ENCODE measurements at places on chromosomes 5 and 9.

DNA sequence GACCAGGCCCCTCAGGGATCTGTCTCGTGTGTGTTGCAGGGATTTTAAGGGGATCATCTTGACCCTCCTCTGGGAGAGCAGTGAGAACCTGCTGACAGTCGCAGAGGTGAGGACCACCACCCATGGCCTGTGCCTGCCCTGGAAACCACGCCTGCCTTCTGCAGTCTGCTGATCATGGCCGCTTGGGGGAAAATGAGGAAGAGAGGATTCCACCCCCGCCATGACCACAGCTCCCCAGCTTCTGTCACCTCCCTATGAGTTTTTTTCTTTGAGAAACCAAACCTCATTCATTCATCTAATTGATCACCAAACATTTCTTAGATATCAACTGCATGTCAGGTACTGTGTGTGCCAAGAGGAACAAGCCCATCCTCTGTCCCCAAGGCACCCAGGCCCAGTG is 46.3 kb upstream of the TDRD7 start:
- DNase-seq, result no peak

GRCh38 chr5:132773114-132773513 is 3.9 kb downstream of the SEPTIN8 start:
- DNase-seq, result no peak

GRCh38 chr5:123809594-123810221 is 297.7 kb downstream of the CSNK1G3 start:
- no peak for DNase-seq

- no peak for DNase-seq
These were observed 10.8 kb downstream of the FIBCD1 start for GRCh38 chr9:130927995-130928900.

DNA sequence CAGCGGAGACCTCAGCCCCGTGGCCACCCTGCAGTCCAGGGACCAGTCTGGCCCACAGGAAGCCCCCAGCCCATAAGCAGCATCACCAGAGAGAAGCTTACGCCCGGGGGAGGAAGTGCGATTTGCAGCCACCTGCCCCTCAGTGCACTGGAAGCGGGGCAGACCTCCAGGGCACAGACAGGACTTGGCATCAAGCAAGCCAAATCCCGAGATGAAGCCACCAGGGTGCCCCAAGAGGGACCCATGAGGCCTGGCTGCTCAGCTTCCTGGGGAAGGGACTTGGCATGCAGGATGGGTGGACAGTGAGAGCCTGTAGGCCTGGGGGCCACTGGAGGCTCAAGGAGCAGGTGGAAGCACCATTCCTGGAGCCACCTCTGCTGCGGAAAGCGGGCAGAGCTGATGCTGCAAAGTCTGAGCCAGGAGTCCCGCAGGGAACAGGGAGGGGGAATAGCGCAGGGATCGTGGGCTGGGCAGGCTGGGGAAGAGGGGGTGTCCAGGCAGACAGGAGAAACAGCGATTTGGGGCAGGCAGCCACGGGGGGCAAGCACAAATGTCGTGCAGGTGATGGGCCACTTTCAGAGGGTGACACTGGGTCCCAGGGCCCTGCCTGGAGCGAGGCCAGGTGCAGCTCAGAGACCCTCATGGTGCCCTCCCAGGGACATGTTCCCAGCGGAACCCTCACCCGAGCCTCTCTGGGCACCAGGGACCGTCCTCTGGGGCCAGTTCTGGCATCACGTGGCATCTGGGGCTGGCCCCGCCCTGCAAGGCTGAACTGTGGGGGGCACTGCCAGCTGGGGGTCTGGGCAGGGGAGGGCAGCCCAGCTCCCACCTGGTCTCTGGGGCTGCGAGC is 3.2 kb downstream of the LRRC26 start:
- DNase-seq, result no peak

GRCh38 chr9:128553728-128554127 is 1.3 kb downstream of the SPTAN1 start:
- no peak for DNase-seq

GRCh38 chr9:108416324-108416723 is 439.5 kb downstream of the ACTL7B start:
- DNase-seq, result no peak

GRCh38 chr9:133374612-133375115 is 1.2 kb downstream of the SURF4 start:
- DNase-seq, result no peak

GRCh38 chr9:13728131-13728530 is 448.6 kb upstream of the MPDZ start:
- DNase-seq, result no peak
